ENCODE measurements at places on chromosomes 6 and 20.

GRCh38 chr20:8082989-8083388 is 49.1 kb upstream of the PLCB1 start:
- no peak for DNase-seq

DNA sequence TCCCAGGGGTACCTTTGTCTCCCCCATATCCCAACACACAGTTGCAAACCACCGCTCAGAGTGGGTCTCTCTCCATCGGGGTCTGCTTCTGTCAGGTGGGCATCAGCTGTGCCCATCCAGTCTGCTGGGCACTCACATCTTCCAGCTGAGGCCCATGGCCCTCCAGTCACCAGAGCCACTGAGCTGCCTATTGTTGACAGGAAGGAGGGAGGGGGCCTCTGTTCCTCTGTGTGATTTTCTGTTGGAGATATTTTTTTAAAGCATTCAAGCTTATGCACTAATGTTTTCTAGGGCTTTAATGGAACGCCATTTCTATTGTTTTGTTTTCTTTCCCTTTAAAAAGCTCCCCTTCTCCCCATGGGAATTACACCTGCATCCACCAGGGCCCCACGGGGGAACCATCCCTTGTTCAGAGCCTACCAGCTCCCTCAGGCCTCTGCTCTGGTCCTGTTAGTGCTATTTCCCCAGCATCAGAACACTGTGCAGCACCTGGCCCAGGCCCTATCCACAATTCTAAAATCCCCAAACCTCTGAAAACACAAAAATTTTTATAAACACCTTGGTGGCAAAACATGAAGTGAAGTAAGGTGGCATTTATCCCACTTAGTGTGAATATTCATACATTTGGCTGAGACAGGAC is 326.2 kb downstream of the CD83 start:
- DNase-seq = no peak

DNA sequence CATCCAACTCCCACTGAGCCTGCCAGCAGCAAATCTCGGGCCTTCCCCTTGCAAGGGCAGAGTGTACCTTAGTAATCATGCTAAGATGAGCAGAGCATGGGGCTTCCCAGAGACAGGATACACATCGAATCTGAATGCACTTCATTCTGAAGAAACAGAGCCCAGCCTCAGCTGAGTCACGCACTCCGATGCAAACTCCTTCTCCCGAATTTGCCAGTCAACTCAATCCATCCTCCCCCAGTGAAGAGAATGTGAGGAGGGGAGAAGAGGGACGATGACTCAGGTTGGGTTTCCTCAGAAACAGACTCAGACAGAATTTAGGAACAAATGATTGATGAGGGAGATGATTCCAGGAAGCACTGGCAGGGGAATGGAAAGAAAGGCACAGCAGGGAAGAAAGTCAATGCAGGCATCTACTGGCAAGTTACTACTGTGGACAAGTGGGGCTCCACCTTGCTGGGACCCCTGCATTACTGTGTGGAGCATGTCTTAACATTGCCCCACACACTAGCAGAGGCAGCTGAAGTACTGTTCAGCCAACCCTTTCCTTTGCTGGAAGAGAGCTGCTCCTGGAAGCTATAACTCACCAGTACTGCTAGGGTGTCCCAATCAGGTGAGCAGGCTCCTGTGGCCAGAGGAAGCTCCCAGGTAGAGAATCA is 251.6 kb downstream of the ADGB start:
- DNase-seq = no peak

DNA sequence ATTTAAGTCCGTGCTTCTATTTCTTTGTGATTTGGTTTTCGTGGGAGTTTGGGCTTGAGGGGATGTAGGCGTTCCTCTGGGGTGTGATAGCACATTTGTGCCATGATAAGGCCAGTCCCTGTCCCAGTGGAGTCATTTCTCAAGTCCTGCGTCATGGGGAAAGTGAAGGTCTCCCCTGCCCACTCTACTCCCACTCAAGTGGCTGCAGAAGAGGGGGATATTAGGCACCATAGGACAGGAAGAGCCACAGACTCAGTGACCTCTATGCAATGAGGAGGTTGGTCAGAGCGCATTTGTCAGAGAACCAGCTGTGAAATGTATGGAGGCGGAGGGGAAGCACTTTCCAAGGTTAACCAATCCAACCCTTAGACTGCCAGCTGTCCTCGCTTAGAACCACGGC is 51.9 kb upstream of the EDN1 start:
- DNase-seq = no peak

- DNase-seq = no peak
Measured at GRCh38 chr6:112911959-112912358, 564.8 kb downstream of the RFPL4B start.

DNA sequence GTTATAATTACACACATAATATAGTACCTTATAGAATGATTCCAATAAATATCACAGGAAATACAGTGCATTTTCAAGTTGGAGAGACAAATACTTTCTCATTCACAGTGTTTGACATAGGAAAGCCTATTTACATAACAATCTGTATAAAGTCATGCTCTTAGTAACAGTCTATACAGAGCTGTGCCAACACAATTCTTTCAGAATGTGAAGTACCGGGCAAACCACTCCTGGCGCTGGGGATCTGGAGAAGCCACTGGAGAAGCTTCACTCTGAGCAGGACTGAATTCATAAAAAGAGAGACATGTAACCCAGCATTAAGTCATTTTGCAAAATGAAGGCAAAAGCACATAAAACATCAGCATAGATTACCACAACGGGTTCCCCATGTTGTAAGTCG is 24.9 kb upstream of the MCM9 start:
- no peak for DNase-seq

DNA sequence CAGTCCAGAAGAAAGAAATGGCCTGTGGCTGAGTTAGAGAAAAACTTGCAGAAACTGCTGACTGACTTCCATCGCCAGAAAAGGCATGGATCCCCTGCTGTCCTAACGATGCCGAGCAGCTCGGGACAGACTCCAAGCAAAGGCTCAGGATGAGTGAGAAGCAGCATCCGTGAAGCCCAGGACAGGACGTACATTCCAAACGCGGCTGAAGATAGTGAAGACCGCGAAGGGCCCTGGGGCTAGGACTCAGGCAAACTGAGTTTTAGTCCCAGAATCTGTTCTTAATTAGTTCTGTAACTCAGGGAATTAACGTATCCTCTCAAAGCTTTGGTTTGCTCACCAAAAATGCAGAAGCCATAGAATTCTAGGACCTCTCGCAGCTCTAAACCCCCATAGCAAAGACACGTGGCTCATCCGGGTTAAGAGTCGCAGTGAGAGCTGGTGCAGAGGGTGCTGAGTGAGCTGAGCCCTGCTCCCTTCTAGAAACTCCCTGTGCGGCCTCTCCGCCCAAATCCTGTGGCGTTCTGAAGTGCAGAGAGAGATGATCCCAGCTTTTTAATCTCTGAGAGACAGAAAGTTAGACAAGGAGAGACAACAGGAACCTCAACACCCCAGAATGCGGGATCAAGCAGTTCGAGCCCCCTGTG is 132.9 kb upstream of the THBS2 start:
- DNase-seq = no peak

DNA sequence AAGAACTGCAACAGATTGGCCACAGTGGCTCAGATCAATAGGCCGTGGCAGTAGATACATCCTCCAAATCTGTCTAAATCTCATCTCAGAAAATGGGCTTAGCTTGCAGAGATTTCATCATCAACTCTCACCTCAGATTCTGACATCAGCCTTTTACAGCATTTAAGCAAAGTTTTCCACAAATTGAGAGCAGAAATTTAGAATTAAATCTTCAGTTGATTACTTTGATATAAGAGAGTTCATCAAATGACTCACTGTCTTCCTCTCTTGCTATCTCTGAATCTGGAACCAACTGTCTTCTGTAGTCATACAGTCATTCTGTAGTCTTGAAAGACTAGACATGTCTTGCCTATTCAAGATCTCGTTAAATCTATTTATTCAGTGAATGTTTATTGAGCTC is 45.2 kb upstream of the CTAGE9 start:
- no peak for DNase-seq

- DNase-seq = no peak
Measured at GRCh38 chr6:115666997-115667396, 393.7 kb downstream of the FRK start.

- no peak for DNase-seq
Measured at GRCh38 chr6:141029908-141030307, 1102.8 kb upstream of the GJE1 start.

DNA sequence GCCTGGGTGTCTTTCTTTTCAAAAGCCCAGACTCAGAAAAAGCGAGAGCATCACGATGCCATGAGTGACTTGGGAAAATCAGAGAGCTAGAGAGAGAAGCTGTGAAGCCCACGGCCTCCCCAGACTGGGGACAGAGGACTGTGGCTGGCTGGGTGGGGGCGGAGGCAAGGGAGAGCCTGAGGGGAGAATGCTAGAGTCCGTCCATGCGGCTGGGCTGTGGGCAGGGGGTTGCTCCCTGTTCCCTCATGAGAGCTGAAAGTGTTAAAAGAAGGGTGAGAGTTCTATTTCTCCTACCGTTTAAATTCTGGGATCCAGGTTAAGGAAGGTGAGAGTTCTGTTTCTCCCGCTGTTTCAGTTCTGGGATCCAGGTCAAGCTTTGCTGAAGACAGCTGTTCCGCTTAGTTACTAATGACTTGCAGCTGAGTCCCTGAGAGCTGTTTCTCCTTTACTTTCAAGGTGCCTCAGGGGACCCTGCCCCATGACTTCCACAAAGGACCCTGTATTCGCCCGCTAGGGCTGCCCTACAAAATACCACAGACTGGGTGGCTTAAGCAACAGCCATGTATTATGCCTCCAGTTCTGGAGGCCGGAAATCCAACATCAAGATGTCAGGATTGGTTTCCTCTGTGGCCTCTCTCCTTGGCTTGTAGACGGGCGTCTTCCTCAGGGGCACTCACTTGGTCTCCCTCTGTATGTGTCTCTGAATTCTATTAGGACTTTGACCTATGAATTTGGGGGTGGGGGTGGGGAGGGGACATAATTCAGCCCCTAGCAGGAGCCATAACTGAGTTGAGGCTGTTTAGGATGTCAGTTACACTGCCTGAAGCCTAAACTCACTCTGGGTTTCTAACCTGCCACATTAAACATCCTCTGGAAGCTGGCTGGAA is 127.0 kb downstream of the PXDC1 start:
- no peak for DNase-seq

- DNase-seq = no peak
Measured at GRCh38 chr20:6699921-6700562, 67.4 kb upstream of the BMP2 start.

GRCh38 chr6:37860226-37860839 is 40.8 kb downstream of the ZFAND3 start:
- DNase-seq = no peak

DNA sequence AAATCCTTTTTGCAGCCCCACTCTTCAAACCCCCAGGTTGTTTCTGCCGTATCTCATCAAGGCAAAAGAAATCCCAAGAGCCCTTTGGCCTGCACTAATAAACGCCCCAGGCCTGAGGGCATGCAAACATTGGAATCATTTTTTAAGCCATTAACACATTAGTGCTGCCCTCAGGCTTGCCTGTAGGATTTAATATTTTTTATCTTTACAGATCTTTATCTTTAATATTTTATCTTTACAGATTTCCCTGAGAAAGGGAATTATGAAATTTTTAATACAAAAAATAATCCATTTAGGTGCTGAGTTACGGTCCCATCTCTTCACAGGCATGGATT is 14.7 kb downstream of the GTPBP2 start:
- DNase-seq = no peak

DNA sequence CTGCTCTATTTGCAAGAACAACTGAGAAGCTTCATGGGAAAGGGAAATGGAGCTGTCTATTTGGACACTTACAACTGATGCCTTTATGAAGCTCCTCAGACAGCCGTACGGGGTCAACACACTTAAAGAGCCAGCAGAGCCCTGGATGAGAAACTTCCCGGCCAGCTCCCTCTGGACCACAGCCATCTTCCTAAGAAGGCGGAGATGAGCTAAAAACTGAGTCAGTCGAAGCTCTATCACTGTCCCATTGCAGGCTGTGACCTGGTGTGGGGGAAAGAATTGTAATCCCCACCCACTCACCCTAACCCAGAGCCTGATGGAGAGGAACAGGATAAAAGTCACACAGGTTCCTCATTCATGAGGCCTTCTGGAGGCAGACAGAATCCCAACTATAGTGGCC is 360.4 kb upstream of the JARID2 start:
- DNase-seq = no peak

DNA sequence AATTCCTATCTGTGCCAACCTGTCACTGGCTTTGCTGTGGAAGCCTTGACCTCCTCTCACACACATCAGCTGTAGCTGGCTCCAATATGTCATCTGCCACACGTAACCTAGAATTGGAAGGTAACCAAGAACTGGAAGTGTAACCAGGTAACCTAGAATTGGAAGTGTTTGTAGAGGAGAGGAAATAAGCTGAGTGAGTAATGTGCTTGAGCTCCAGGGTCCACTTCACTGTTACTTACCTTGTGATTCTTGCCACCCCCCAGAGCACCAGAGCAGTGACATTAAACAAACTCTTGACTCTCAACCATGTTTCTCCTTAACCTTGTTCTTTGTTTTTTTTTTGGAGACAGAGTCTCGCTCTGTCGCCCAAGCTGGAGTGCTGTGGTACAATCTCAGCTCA is 350.5 kb downstream of the NRN1 start:
- DNase-seq = no peak

All from stimulated activated CD8-positive, alpha-beta memory T cell treated with anti-CD3 and anti-CD28 coated beads, Interleukin-2, amount 100 ng/mL, for 1 hour (primary cell).